GM23338 (cell line): ENCODE measurements at places on chromosomes 4 and X. TPM values are rescaled to one million over a fixed set of nuclear protein-coding genes. Genes with fewer than 3 reads are reported as not detected.

DNA sequence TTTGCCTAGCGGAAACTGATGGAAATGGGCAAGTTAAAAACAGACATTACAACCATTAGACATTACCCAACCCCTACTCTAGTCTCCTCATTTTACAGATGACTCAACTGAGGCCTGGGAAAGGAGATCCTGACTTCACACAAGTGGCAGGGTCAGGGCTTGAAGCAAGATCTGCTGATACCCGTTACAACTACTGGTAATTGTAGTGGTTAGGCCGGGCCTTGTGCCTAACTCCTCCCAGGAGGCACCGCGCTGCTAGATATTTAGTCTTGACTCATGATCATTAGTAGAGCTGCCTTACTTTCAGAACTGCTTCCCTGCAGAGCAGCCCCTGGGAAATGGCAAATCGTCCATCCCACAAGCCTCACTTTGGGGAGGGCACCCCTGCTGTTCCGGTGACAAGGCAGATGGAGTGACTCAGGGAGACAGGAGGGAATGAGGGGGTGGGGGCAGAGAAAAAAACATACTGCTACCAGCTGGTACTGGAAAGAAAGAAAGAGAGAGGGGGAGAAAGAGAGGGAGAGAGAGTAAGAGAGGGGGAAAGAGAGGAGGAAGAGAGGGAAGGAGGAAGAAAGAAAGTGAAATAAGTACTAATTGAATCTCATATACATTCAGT lies 12.2 kb downstream of the ARHGEF6 start:
- no peak for DNase-seq
- H3K4me3 ChIP-seq = peak overlapping the region; percentile 69
- H3K27ac ChIP-seq = no peak overlapping the region
- peaks cover 19% of the 10 kb centered on the region for H3K27me3 ChIP-seq

GRCh38 chr4:14644580-14645282 lies 357.6 kb upstream of the CPEB2 start:
- H3K4me1 ChIP-seq = no peaks in the 10 kb centered on the region
- no peak overlapping the region for H3K27ac ChIP-seq
- H3K36me3 ChIP-seq = no peaks in the 10 kb centered on the region
- no peak overlapping the region for H3K4me3 ChIP-seq
- no peak for DNase-seq
- H3K27me3 ChIP-seq = no peaks in the 10 kb centered on the region

DNA sequence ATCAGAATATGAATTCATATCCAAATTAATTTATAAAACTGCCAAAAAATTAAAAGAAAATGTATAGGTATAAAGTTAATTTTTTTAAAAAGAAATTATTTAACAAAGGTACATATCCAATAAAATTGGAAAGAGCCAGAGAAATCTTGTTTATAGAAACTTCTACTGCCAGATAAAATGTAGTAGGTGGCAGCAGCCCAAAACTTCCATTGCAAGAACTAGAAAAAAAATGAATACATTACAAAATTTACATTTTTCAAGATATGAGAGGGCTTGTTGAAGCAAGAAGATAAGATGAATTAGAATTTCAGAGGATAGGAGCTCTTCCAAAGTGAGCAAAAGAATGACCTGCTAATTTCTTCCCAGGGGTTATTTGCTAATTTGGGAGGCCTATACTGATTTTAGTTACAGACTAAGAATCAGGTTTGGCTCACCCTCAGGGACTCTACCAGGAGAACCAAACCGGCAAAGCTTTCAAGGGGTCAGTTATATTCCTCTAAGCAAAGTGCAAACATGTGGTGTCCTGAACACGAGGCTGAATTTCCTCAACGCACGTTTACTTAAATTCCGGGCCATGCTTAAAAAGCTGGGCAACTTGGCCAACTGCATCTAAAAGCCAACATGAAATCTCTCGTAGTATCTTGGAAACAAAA lies 17.5 kb downstream of the ANKRD50 start:
- H3K4me1 ChIP-seq = peaks cover 17% of the 10 kb centered on the region; the same call in 1 of the 2 replicates
- no peak for DNase-seq
- H3K4me3 ChIP-seq = no peak overlapping the region
- no peaks in the 10 kb centered on the region for H3K27me3 ChIP-seq
- 0 out of 2 replicates have a peak overlapping the region, but pooled peaks have one; percentile 8 for H3K27ac ChIP-seq

DNA sequence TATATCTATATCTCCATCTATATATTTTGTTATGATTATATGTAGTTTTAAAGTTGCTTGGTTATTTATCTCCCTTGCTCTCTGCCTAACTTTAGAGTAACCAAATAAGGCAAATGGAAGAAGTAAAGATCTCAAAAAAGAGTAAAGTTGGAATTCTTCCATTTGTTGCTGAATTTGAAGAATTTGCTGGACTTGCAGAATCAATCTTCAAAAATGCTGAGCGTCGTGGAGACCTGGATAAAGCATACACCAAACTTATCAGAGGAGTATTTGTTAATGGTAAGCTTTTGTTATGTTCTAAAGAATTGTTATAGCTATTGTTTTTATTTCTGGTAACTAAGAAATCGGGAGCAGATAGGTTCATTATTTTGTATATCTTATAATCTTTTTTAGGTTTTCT lies 43.2 kb downstream of the EXOC1 start:
- H3K27ac ChIP-seq = no peak overlapping the region
- DNase-seq = no peak
- no peak overlapping the region for H3K4me3 ChIP-seq
- no peaks in the 10 kb centered on the region for H3K36me3 ChIP-seq
- no peaks in the 10 kb centered on the region for H3K27me3 ChIP-seq

DNA sequence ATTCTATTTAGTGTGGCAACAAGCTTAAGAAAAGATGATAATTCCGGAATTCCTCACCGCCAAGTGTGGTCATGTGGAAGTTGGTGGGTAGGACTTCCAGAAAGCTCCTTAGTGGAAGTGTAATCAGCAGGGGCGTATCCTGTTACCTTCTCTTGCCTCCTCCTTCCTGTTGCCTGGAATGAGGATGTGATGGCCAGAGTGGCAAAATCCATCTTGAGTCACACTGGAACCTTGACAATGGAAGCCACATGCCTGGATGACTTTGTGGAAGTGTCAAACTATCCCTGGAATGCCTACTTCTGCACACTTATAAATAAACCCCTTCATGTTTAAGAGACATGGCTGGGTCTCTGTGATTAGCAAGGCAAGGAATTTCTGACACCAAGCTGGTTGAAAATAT lies 191.0 kb downstream of the PRDM5 start:
- no peaks in the 10 kb centered on the region; the same call in 1 of the 2 replicates for H3K4me1 ChIP-seq
- no peaks in the 10 kb centered on the region for H3K36me3 ChIP-seq
- H3K4me3 ChIP-seq = no peak overlapping the region
- H3K27me3 ChIP-seq = no peaks in the 10 kb centered on the region
- DNase-seq = no peak

- no peak for DNase-seq
- no peak overlapping the region for H3K4me3 ChIP-seq
- H3K36me3 ChIP-seq = no peaks in the 10 kb centered on the region
Observed at GRCh38 chrX:138008281-138008680, 442.4 kb downstream of the ZIC3 start.

DNA sequence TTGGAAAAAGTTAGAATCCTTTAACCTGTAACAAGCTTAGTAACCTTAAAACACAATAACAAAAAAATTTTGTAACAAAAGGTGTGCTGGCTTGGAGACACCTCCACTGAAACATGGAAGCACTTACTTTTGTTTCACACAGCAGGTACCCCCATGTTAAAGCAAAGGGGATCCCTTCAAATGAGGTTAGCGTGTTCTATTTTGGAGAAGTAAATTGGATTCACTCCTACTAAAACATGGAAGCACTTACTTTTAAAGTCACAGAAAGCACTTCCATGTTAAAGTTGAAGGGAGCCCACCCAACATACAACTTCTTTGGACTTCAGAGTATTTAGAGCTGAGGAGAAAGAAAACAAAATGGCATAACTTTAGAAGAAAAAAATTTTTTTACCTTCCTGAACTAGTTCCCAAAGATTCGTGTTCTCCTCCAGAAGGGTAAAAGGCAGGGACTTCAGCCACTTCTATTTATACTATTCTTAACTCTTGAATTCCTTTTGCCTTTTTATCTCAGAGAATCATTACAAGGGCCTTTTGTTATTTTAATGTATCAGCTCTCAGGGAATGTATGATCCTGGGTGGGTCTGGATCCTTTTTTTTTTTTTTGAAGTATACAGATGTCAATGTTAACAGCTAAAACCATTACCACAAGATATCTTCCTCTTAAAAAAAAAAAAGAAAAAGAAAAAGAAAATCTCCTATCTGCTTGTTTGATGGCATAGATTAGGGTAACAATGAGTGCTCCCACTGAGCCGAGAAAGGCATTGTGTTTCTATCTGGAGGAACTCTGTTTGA lies 11.5 kb downstream of the LARP7 start:
- peak; percentile 93 for DNase-seq
- no peaks in the 10 kb centered on the region for H3K27me3 ChIP-seq
- H3K27ac ChIP-seq = peak overlapping the region; percentile 97
- peaks cover 4% of the 10 kb centered on the region; the same call in 1 of the 2 replicates for H3K4me1 ChIP-seq
- peaks cover 18% of the 10 kb centered on the region for H3K36me3 ChIP-seq

- peak within 1 kb of the TSS; percentile 92 for H3K27ac ChIP-seq
- H3K27me3 ChIP-seq = no peaks in the 10 kb centered on the region
- H3K36me3 ChIP-seq = peaks cover 18% of the 10 kb centered on the region; the same call in 1 of the 2 replicates
- H3K4me1 ChIP-seq = peaks cover 38% of the 10 kb centered on the region
- peak; percentile 99 for DNase-seq
- H3K4me3 ChIP-seq = peak within 1 kb of the TSS; percentile 87
Observed at GRCh38 chr4:75514131-75514948, at the start of the genes RCHY1 and THAP6. RCHY1 (minus strand) TSS chr4:75514403; CDS start chr4:75514286, 117 bp downstream. THAP6 (plus strand) TSS chr4:75514473; CDS start chr4:75515453, 980 bp downstream.

DNA sequence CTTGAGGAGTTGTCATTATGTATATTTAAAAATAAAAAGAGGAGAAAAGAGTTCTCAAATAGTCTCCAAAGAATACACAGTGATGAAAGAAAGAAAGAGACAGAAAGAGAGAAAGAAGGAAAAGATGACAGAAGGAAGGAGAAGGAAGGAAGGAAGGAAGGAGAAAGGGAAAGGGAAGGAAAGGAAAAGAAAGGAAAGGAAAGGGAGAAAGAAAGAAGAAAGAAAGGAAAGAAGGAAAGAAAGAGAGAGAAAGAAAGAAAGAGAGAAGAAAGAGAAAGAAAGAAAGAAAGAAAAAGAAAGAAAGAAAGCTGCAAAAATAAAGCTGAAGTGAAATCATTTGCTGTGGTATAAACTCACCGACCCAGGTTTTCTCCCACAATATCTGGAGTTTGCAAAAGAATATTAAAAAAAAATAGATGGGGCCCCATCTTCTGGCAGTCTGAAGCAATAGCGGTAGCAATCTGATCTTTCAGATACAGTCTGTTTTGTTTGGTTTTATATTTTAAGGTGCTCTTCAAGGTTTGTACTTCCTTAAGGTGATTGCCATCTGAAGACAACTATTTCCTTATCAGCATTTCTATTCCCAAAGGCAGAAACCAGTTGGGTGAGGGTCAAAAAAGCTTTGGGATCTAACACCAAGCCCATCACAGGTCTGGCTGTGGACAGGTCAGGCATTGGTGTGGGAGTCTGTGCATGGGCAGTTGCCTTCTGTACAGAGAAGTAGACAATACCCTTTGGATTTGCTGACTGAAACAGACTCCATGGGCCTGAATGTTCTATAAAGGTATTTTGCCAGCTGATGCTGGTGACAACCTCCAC lies 160.4 kb downstream of the CPEB2 start:
- H3K27ac ChIP-seq = no peak overlapping the region
- H3K27me3 ChIP-seq = no peaks in the 10 kb centered on the region
- H3K4me1 ChIP-seq = peaks cover 38% of the 10 kb centered on the region

DNA sequence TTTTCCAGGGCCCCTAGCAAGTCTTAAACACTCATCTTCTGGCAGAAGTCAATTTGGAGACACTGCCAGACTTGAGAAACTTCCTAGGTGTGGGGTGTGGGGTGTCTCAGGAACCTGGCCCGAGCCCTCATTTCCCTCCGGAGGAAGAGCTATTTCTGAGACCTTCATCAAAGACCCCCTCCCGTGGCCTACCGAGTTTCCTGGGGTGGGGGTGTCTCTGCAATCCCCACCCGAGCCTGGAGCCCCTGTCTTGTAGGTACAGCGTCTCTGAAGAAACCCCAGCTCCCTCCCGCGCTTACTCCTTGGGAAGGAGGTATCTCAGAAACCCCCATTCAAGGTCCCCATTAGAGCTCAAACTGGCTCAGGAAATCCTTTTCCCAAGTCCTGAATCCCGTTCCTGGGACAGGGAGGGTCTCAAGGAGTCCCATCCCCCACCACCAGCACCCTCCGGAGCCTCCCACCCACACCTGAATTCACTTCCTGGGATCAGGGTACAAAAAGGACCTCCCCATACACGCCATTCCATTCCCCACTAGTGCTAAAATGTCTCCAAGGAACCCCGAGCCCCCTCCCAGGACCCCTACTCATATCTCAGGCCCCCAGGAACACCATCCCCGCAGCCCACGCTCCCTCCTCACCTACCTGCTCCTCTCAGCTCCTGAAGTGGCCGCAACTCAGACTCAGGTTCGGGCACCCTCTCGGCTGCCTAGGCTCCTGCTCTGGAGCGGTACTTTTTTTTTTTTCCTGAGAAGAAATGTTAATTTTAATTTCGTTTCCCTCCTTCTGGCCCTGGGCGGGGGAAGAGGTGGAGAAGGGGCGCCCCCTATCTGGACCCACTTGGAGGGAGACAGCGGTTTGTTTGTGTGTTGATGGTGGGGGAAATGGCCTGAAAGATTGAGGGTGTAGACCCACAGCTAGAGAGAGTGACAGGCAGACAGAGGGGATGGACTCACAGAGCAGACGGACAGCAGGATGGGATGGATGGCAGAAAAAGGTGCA lies 1.1 kb downstream of the SLC38A5 start:
- peak; percentile 65 for DNase-seq
- H3K4me1 ChIP-seq = peaks cover 4% of the 10 kb centered on the region; the same call in 1 of the 2 replicates
- no peaks in the 10 kb centered on the region for H3K27me3 ChIP-seq
- no peaks in the 10 kb centered on the region for H3K36me3 ChIP-seq

- no peaks in the 10 kb centered on the region for H3K36me3 ChIP-seq
- no peaks in the 10 kb centered on the region for H3K4me1 ChIP-seq
- H3K27ac ChIP-seq = no peak overlapping the region
- DNase-seq = no peak
- no peaks in the 10 kb centered on the region for H3K27me3 ChIP-seq
Observed at GRCh38 chr4:145186729-145187128, 6.3 kb upstream of the OTUD4 start.

GRCh38 chr4:98685225-98686042 lies 27.0 kb upstream of the TSPAN5 start:
- H3K27me3 ChIP-seq = no peaks in the 10 kb centered on the region
- H3K4me1 ChIP-seq = peaks cover 10% of the 10 kb centered on the region
- DNase-seq = no peak
- H3K27ac ChIP-seq = no peak overlapping the region

- no peak overlapping the region for H3K27ac ChIP-seq
- DNase-seq = no peak
- H3K4me3 ChIP-seq = no peak overlapping the region
- no peaks in the 10 kb centered on the region for H3K4me1 ChIP-seq
- peaks cover 8% of the 10 kb centered on the region for H3K36me3 ChIP-seq
- H3K27me3 ChIP-seq = no peaks in the 10 kb centered on the region
Observed at GRCh38 chr4:1943928-1944327, 64.8 kb downstream of the NELFA start.

GATA1 gene
- polyA plus RNA-seq = not detected in 2 replicates

SPANXD gene
- polyA plus RNA-seq = not detected in 2 replicates

CSN2 gene
- polyA plus RNA-seq = not detected in 2 replicates

SLC9B2 gene
- polyA plus RNA-seq = 4.4 TPM in 2 replicates

FMR1 gene
- polyA plus RNA-seq = 13.0 and 17.1 TPM in 2 replicates

RHOXF1 gene
- 0.59 TPM in 1 of 2 replicates, not detected in the other for polyA plus RNA-seq

QRFPR gene
- polyA plus RNA-seq = 0.27 and 0.50 TPM in 2 replicates

AWAT2 gene
- polyA plus RNA-seq = not detected in 2 replicates

FAM241A gene
- polyA plus RNA-seq = 0.58 and 0.66 TPM in 2 replicates

HMGB2 gene
- 519 and 593 TPM in 2 replicates for polyA plus RNA-seq
